Activated naive CD4-positive, alpha-beta T cell (primary cell): ENCODE measurements at places on chromosomes 5 and 9.

- no peak for DNase-seq
These were observed 9.9 kb upstream of the PTGS1 start for GRCh38 chr9:122360891-122361290.

DNA sequence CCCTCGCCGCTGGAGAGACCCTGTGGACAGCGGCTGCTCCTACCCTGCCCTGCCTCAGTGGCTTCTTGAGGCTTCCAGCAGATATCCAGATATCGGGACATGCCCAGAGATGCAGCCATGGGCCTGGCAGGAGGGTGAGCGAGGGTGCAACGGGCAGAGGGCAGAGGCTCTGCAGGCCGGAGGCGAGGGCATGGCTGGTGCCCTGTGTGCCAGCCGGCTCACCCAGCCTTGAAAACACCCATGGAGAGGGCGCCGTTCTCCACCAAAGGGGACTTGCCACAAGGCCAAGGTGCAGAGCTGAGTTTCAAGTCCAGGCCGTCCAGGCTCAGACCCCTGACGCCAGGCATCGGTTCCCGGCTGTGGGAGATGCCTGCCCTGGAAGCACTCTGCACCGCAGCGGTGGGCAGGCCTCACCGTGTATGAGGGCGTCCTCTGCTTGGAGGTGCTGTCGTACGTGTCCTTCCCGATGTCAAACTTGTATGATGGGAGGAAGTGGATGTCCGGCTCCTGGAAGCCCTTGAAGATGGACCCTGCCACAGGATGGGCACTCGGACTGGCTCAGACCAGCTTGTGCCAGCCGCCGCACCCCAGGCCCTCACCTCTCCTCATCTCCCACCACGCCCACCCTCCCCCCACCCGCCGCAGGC, 8.9 kb downstream of the INPP5E start:
- no peak for DNase-seq

- DNase-seq: no peak
These were observed 225.5 kb downstream of the NDUFS4 start for GRCh38 chr5:53785924-53786323.

GRCh38 chr5:39209924-39210323, 9.4 kb downstream of the FYB1 start:
- DNase-seq: peak; percentile 46

- no peak for DNase-seq
These were observed 715.2 kb upstream of the ZNF608 start for GRCh38 chr5:125461641-125462072.

GRCh38 chr5:35884191-35884769, 27.6 kb downstream of the IL7R start:
- no peak for DNase-seq

GRCh38 chr9:123654994-123655637, 274.8 kb downstream of the DENND1A start:
- no peak for DNase-seq

DNA sequence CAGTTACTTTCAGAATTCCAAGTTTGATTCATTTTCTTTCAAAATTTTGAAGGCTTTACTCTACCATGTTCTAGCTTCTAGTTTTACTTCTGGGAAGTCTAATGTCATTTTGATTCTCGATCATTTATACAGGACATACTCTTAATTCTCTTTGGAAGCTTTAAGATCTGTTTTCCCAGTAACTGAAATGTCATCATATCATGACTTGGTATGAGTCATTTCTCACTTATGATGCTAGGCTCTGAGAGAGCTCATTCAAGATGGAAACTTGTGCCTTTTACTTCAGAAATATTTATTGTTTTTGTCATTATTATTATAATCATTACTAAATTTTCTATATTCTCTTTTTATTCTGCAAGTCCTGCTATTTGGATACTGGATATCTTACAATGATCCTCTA, 222.3 kb downstream of the PARP8 start:
- DNase-seq: no peak

GRCh38 chr5:150523472-150524350, 15.8 kb downstream of the NDST1 start:
- no peak for DNase-seq

DNA sequence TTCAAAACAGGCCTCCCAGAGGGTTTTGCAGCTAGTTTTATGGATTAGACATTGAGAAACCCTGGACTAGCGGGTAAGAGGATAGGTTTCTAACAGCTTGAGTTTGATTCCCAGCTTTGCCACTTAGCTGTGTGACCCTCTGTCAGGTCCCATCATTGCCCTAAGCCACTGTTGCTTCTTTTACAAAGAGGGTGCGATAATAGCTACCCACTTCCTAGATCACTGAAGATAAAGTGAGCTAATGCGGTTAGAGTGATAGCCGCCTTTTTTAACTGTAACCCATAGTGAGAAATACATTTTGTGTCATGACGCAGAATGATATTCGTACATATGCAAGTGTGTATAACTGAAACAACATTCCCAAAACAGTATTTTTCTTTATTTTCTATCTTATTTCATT, 40.3 kb downstream of the CSF1R start:
- no peak for DNase-seq

DNA sequence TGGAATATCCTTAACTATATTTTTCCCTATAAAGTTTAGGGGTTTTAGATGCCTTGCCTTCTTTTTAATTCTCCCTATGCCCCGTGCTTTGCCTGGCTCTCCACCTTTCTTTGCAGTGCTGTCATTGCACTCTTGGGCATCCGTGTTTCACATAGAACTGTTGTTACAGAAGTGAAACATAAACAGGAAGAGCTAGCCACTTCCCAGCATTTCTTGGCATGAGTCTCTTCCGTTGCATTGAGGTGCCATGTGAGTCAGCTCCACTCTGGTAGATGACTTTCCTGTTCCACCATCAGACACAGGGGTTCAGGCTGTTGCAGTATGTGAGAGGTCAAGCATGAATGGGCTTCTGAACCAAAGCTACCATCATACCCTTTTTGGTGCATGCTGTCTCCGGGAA, 73.4 kb downstream of the ANGPTL2 start:
- no peak for DNase-seq

DNA sequence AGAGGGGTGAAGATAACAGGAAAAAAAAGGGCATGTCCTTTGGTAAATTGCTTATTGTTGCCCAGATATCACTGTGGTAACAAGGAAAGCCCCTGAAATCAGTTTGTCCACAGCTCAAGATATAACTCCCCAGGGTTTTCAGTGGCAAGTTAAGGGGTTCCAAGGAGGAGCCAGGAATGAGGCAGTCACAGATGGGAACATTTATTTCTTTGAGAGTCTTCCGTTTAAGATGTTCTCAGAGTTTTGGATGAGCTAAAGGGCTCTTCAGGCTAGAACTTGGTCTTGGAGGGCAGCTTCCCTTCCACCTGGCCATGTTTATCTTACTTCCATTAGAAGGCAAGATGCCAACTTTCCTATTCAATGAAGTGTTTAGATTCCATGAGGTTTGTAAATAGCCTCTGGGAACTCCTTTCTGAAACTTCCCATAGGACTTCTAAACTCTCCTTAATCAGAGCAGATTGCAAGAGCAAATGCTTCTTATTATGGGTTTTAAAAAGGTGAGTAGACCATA, 277.6 kb upstream of the TNC start:
- DNase-seq: no peak

- DNase-seq: no peak
These were observed 106.5 kb downstream of the FANCC start for GRCh38 chr9:95211028-95211427.

DNA sequence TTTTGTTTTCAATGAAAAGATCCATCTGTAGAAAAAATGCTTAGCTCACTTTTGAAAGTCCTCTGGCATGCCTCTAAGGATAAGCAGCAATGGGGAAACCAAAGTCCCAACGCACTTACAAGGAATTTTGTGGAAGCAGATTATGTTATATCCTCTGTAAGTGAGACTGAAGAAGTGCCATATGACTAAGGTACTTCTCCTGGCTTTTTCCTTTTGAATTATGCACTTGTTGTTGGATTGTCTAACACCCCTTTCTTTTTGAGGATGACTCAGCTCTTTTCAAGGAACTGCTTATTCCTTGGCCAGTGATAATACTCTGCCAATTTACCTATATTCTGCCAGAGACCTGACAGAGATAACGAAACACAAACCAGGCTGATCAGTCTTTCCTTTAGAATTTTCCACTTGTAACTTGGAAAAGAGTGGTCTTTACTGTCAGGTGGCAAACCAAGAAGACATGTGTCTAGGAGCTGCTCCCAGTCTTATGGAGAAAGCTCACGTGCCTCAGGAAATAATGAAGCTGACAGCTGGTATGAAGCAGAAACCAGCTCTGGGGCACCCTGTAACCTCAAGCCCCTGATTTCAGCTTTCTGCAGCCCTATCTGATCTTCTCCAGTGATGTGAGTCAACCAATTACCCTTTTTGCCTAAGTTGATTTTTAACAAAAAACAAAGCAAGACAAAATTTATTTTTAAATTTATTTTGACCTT, 290.8 kb upstream of the FBXL7 start:
- no peak for DNase-seq

- DNase-seq: no peak
These were observed 59.7 kb downstream of the PDZD2 start for GRCh38 chr5:31698673-31699072.

- no peak for DNase-seq
These were observed 205.3 kb downstream of the SLCO4C1 start for GRCh38 chr5:102090770-102091169.

GRCh38 chr5:425714-426113, 17.3 kb upstream of the EXOC3 start:
- no peak for DNase-seq

GRCh38 chr5:115321309-115321708, 24.9 kb upstream of the CCDC112 start:
- no peak for DNase-seq

GRCh38 chr5:96905864-96906263, 29.6 kb downstream of the ERAP2 start:
- DNase-seq: no peak

- no peak for DNase-seq
These were observed 109.3 kb downstream of the DCP2 start for GRCh38 chr5:113085880-113086409.
